ENCODE measurements at places on chromosomes 7 and 10. TPM values are rescaled to one million over a fixed set of nuclear protein-coding genes. Genes with fewer than 3 reads are reported as not detected.

Gene RADIL
- 3.0 TPM for total RNA-seq

Gene NUTM2E
- total RNA-seq = not detected

DNA sequence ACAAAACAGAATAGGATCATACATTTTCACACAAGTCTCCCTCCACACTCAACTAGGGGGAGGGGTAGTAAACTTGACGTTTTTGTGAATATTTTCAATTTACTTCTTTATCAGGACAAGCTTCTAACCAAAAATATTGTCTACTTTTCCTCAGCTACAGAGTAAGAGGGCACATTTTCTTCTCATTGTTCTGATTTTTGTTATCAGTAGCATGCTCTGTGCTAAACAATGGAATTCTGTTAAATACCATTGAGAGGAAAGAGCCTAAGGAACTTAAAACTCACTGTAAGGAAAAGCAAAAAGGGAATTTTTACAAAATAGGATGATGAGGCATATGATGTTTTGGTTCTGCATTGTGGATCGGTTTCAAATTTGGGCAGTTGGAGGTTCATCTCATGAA is 41.2 kb downstream of the ANLN start:
- H3K27me3 ChIP-seq = no peaks in the 10 kb centered on the region
- no peak for DNase-seq
- no peak overlapping the region for H3K27ac ChIP-seq

- H3K4me1 ChIP-seq = no peaks in the 10 kb centered on the region
- DNase-seq = peak; percentile 23
- no peak overlapping the region for H3K27ac ChIP-seq
- no peak overlapping the region for H3K4me3 ChIP-seq
Measured at GRCh38 chr10:129766611-129767550, 197.2 kb downstream of the EBF3 start.

Gene FKBP6
- total RNA-seq = not detected

Gene PTER
- 33.8 TPM for total RNA-seq

Gene CPA1
- not detected for total RNA-seq

GRCh38 chr10:88521791-88522190 is 61.3 kb downstream of the RNLS start:
- no peak overlapping the region for H3K4me3 ChIP-seq
- no peaks in the 10 kb centered on the region for H3K27me3 ChIP-seq
- DNase-seq = no peak

Gene ANKRD61
- total RNA-seq = not detected

- peaks cover 6% of the 10 kb centered on the region for H3K4me1 ChIP-seq
- H3K4me3 ChIP-seq = no peak overlapping the region
- no peak overlapping the region for H3K27ac ChIP-seq
- no peaks in the 10 kb centered on the region for H3K27me3 ChIP-seq
- no peaks in the 10 kb centered on the region for H3K36me3 ChIP-seq
- peak; percentile 21 for DNase-seq
Measured at GRCh38 chr7:112869111-112869774, 79.0 kb upstream of the TMEM168 start.

DNA sequence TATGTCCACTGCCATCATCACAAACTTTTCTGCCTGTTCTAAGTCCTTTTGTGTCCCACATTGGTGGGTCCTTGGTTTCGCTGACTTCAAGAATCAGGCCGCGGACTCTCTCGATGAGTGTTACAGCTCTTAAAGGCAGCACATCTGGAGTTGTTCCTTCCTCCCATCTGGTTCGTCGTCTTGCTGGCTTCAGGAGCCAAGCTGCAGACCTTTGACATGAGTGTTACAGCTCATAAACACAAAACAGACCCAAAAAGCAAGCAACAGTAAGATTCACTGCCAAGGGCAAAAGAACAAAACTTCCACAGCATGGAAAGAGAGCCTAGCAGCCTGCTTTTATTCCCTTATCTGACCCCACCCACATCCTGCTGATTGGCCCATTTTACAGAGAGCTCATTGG is 30.2 kb downstream of the ASNS start:
- H3K36me3 ChIP-seq = no peaks in the 10 kb centered on the region
- no peak overlapping the region for H3K27ac ChIP-seq
- H3K4me1 ChIP-seq = no peaks in the 10 kb centered on the region

DNA sequence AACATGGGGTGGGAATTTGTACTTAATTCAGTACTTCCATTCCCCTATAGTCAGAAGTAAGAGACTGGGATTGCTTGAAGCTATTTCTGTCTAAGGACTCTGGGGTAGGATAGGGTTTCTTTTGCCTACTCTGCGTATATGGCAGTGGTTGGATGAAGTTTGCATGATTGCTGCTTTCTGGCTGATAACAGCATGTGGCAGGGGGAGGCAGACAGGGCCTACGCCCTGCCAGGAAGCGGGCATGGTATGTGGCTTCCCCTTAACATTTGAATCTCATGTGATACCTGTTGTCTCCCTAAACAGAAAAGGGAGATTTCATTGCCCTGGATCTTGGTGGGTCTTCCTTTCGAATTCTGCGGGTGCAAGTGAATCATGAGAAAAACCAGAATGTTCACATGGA is 57.1 kb downstream of the TACR2 start:
- no peaks in the 10 kb centered on the region for H3K27me3 ChIP-seq

DNA sequence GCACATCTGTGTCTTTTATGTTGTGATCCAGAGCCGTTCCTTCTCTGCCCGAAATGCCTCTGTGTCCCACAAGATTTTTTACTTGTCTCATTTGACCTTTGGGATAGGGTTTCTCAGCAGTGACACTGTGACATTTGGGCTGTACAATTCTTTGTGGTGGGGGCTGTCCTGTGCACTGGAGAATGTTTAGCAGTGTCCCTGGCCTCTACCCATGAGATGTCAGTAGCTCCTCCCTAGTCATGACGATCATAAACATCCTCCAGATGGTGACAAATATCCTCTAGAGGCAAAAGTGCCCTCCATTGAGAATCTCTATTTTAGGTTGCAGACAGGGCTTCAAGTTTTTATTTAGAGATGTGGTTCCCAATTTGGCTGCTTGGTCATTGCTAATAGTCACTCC is 91.3 kb downstream of the PPP1R17 start:
- no peaks in the 10 kb centered on the region for H3K36me3 ChIP-seq
- no peak for DNase-seq
- H3K27ac ChIP-seq = no peak overlapping the region

DNA sequence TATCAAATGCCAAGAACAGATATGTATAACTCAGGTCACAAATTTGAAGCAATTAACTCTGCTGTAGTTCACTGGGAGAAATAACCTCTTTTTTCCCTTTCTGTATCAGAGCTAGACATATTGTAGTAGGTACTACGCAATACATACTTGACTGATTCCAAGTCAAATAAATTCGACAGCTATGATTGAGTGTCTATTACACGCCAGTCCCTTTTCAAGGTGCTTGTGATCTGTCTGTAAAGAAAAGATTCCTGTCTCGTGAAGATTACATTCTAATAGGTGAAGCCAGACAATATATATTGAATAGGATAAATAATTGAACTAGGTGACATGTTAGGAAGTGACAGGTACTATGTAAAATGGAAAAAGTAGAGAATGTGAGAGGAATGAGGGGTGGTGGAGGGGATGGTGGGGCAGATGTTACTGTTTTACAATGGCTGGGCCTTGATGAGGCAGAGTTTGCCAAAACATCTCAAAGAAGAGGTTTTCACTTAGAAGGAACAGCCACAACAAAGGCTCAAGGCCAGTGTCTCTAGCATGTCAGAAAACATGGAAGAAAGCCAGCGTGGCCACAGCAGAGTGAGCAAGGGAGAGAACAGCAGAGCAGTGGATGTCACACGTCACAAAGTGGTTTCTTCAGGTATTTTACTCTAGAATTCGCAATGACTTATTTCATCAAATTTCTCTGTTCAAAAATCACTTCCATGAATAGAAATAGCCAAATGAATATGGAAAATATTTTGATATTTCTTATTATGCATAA is 282.6 kb upstream of the CACNA2D1 start:
- no peak overlapping the region for H3K27ac ChIP-seq
- H3K36me3 ChIP-seq = no peaks in the 10 kb centered on the region
- H3K4me1 ChIP-seq = peaks cover 5% of the 10 kb centered on the region

Gene GARIN1A
- total RNA-seq = 1.8 TPM

DNA sequence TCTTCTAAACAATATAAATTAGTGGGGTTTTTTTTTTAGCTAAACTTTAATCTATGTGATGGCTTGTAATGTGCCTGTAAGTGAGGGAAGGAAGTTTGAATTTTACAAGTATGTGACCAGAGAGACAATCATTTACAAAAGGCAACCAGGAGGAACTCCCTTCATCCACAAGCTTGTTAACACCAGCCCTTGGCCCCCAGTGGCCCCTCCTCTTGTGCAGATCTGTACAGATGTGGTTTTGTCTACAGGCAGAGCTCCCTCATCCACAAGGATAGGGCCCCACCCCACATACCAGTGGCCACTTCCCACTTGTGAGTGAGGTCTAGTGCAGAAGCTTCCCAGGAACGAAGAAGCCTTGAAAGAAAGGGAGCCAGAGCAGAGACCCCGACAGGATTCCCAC is 234.1 kb upstream of the KMT2E start:
- peaks cover 4% of the 10 kb centered on the region for H3K27me3 ChIP-seq
- DNase-seq = no peak
- no peak overlapping the region for H3K4me3 ChIP-seq
- H3K36me3 ChIP-seq = no peaks in the 10 kb centered on the region
- no peak overlapping the region for H3K27ac ChIP-seq

GRCh38 chr10:88066876-88067275 is 203.5 kb downstream of the PTEN start:
- no peaks in the 10 kb centered on the region for H3K27me3 ChIP-seq
- DNase-seq = no peak
- H3K36me3 ChIP-seq = no peaks in the 10 kb centered on the region

DNA sequence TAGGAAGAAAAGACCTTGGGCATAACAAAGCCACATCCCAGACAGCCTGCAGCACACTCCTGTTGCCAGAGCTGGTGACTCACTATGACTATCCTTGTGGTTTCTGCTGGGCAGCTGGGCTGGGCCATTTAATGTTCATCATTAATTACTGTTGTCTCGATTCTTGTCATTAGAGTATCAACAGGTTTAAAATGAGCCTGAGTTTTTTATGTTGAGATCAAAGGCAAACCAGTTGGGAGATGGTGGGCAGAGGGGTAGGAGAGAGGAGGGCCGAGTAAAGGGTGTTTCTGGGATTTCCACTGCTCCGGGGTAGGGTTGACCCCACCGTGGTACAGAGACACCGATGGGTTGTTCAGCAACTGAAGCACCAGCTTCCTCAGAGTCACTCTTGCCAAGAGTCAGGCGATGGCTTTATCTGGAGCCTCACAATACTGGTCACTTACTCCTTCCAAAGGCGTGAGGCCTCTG is 128.7 kb upstream of the LYZL1 start:
- no peaks in the 10 kb centered on the region for H3K4me1 ChIP-seq
- no peak for DNase-seq
- no peaks in the 10 kb centered on the region for H3K36me3 ChIP-seq
- H3K27me3 ChIP-seq = no peaks in the 10 kb centered on the region

Gene KDM7A
- total RNA-seq = 13.0 TPM

GRCh38 chr10:71736570-71736952 is 17.0 kb upstream of the C10orf105 start:
- H3K4me1 ChIP-seq = peaks cover 24% of the 10 kb centered on the region
- no peaks in the 10 kb centered on the region for H3K36me3 ChIP-seq
- no peaks in the 10 kb centered on the region for H3K27me3 ChIP-seq
- no peak overlapping the region for H3K4me3 ChIP-seq
- DNase-seq = no peak

DNA sequence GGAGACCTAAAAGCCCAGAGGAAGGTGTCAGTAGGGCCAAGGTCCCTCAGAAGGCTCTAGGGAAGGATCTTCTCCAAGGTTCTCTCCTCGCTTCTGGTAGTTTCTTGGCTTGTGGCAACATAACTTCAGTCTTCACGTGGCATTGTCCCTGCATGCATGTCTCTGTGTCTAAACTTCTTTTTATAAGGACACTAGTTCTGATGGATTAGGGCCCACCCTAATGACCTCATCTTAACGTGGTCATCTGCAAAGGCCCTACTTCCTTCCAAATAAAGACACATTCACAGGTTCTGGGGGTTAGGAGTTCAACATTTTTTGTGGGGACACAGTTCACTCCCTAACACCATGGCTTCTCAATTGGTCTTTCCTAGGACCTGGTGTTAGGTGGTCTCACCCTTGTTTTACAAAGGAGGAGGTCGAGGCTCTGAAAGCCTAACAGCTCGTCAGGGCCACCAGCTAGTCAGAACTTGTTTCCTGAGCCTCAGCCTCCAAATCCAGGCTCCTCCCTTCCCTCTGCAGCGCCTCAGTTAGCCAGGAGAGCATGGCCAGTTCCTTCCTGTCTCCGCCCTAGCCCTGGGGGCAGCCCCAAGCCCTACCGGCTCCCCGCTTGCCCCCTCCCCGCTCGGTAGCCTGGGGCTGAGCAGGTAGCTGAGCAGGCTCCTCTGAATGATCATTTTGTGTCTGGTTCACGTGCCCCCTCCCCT is 109.7 kb upstream of the PPIF start:
- no peaks in the 10 kb centered on the region for H3K27me3 ChIP-seq
- peaks cover 100% of the 10 kb centered on the region for H3K4me1 ChIP-seq
- no peak overlapping the region for H3K4me3 ChIP-seq
- peaks cover 30% of the 10 kb centered on the region for H3K36me3 ChIP-seq
- no peak overlapping the region for H3K27ac ChIP-seq
- no peak for DNase-seq

DNA sequence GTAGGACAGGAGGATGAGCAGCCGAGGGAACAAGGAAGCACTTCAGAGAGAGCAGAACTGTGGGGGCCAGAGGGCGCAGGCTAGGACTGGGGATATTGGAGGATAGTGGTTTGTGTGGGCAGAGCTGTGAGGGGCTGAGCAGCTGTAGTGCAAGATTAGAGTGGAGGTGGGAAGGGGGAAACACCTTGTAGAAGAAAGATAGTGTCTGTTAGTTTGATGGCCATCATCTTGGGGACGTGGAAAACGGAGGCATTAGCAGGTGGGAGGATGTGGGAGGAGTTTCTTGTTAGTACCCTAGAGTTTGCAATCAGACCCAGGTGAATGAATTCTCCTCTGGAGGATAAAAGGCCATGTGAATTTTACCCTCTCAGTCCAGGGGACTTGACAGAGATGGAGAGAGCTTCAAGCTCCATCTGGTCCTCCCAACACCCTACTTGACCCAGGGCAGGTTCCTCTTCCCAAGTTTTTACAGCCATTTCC is 34.0 kb downstream of the PRSS2 start:
- no peak for DNase-seq
- no peaks in the 10 kb centered on the region for H3K27me3 ChIP-seq
- H3K27ac ChIP-seq = no peak overlapping the region
- H3K4me3 ChIP-seq = no peak overlapping the region
- no peaks in the 10 kb centered on the region for H3K4me1 ChIP-seq
- no peaks in the 10 kb centered on the region for H3K36me3 ChIP-seq

Gene C7orf33
- not detected for total RNA-seq

Gene CNNM1
- total RNA-seq = 0.29 TPM

Gene TMEM196
- total RNA-seq = not detected

Gene PTF1A
- not detected for total RNA-seq

Gene STYXL1
- 13.0 TPM for total RNA-seq

- no peak overlapping the region for H3K27ac ChIP-seq
- peaks cover 64% of the 10 kb centered on the region for H3K36me3 ChIP-seq
- no peak overlapping the region for H3K4me3 ChIP-seq
- peaks cover 12% of the 10 kb centered on the region for H3K4me1 ChIP-seq
- no peaks in the 10 kb centered on the region for H3K27me3 ChIP-seq
Measured at GRCh38 chr7:155763122-155763521, 49.1 kb downstream of the SHH start.

Gene ETV1
- total RNA-seq = 0.29 TPM
